NCI-H526 treated with DMSO at 0.1 percent for 48 hours (cell line): ENCODE measurements at places on chromosomes 1 and 21.

- no peak for DNase-seq
Measured at GRCh38 chr1:182674346-182675246, 9.8 kb downstream of the RGS8 start.

DNA sequence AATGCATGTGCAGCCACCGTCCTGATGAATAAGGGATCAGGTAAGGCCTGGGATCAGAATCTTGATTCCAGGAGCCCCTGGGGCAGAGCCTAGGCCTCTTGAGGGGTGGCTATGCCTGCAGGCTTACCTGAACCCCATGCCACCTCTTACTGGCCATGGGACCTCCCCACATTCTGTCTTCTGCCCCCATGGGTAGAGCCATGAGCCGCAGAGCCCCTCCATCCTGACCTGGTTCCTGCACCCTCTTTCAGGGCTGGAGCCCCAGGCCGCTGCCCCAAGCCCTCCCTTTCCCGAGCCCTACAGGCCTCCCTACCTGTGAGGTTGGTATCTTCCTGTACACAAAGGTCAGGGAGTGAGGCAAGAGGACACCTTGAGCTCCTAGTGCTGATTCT lies 120.8 kb downstream of the DMRTB1 start:
- DNase-seq: no peak

DNA sequence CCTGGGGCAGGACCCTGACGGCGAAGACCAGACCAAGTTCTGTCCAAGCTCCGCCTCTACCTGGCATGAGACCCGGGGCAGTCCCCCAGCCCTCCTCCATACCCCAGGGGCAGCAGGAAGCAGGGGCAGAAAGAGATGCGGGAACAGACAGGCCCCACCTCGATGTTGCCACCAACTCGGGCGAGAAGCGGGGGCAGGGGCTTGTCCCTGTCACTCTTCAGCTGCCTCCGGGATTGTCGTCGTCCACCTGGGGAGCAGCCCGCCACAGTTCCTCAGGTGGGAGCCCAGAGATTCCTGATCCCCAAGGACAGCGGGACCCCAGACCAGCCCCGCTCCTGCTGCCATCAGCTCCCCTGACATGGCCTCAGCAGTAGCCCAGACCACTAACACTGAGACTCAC lies 54.8 kb downstream of the CHD5 start:
- no peak for DNase-seq

DNA sequence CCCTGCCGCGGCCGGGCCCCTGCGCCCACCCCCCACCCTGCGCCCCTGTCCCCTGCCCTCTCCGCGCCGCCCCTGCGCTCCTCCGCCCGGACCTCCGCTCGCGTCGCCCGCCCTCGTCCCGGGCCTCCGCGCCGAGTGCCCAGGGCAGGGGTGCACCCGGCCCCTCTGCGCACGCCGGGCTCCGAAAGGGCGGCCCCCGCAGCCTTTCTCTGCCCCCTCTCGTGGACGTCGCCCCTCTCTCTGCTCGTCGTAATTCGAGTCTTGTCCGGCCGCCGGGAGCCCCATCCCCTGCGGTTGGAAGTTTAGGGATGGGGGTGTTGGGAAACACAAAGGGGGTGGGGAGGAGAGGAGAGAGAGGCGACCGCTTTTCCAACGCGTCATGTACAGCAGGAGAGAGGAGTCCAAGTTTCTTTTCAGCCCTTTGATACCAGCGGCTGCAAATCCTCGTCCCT lies 407 bp downstream of the GALNT2 start:
- DNase-seq: no peak

- DNase-seq: peak; percentile 5
Measured at GRCh38 chr1:201708085-201708512, 120.9 kb upstream of the IPO9 start.

DNA sequence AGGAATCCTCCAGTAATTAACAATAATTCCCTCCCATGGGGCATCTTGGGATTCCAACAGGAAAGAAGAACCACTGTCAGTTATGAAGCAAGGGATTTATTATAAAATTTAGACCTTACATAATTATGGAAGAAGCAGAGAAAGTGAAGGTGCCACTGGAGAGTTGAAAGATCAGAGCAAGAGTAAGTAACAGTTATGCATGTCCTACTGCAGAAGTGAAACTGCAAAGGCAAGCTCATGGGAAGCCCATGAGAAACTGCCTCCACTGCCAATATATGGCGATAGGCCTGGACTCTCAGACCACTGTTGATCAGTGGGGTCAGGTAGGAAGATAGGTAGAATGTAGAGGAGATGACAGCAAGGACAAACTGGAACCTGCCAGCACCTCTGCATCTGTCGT lies 123.6 kb upstream of the ZNF648 start:
- DNase-seq: no peak

DNA sequence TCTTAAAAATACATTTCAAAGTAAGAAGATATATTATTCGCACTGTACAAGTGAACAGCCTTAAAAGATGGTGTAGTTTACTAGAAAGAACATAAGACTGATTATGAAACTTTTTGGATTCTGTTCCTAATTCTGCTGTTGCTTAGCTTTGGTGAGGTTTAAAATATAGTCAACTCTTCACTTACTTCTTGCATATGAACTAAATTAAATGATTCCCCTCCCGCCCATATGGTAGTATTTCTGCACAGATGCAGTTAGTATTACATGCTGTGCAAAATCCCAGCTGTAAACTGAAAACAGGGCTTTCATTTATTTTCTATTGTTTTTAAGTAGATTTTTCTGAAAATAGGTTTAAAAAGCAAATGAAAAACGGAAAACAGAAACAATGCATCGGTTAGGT lies 345.4 kb upstream of the NCAM2 start:
- DNase-seq: no peak

GRCh38 chr1:19169642-19170041 lies 40.4 kb downstream of the UBR4 start:
- DNase-seq: no peak

- DNase-seq: peak; percentile 44
Measured at GRCh38 chr1:56867491-56867890, 12.9 kb downstream of the C8A start.

- DNase-seq: peak; percentile 4
Measured at GRCh38 chr1:34165422-34165921, 442 bp upstream of the CSMD2 start.

DNA sequence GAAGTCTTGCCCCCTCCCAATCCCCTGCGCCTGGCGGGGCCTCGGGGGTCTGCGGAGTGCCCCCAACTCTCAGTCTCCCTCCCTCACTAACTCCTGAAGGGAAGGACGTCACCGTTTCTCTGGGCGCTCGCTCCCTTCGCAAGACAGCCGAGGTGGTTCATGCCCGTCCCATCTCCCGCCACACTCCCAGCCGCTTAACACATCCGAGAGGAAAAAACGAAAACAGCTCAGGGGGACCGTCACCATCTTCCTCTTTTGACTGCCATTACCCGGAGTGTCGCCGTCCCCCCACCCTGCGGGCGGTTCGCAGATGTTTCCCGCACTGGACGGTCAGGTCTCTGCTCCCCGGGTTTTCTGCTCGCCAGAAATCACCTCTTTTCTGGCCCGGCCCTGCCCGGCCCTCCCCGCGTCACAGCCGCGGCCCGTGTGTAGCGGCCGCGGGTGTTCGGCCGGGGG lies 532 bp downstream of the ERO1B start:
- DNase-seq: peak; percentile 11

GRCh38 chr1:219489636-219490035 lies 123.3 kb downstream of the ZC3H11B start:
- DNase-seq: no peak

DNA sequence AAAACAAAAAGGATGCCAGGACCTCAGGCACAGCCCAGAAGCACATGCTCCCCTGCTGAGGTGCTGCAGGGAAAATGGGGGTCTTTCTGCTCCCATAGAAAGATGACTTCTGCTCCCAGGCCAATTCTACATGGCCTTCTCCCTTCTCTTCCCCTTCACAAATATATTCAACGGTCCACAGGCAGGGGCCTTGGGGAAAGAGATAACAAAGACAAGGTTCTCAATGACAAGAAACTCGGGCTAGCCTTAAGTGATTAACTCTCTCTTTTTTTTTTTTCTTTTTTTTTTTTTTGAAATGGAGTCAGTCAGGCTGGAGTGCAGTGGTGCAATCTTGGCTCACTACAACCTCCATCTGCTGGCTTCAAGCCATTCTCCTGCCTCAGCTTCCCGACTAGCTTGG lies 54.2 kb downstream of the H3-3A start:
- no peak for DNase-seq

DNA sequence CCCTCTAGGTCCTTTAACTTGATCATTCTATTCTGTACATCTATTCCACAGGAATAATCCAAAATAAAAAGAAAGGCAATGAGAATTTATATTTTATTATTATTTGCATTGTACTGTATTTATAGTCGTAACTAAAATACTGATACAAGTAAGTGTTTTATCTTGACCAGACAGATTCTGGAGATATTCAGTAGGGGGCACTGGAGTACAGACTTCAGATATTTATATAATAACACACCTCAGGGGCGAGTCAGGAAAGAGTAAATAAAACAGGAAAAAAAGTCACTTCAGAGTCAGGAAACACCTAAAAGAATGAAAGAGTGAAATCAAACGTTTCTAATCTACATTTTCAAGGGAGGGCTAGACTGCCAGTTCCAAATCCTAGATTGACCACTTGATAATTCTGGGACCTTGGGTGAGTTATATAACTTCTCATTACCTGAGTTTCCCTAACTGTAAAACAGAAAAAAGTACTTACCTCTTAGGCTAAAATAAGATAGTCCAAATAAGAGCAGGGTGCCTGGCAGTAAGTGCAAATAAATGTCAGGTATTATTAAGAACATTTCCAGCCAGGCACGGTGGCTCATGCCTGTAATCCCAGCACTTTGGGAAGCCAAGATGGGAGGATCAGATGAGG lies 31.1 kb upstream of the MTF1 start:
- DNase-seq: peak; percentile 54

GRCh38 chr1:113732802-113733201 lies 26.5 kb downstream of the PHTF1 start:
- no peak for DNase-seq

GRCh38 chr21:15520811-15521643 lies 208.8 kb upstream of the USP25 start:
- no peak for DNase-seq

DNA sequence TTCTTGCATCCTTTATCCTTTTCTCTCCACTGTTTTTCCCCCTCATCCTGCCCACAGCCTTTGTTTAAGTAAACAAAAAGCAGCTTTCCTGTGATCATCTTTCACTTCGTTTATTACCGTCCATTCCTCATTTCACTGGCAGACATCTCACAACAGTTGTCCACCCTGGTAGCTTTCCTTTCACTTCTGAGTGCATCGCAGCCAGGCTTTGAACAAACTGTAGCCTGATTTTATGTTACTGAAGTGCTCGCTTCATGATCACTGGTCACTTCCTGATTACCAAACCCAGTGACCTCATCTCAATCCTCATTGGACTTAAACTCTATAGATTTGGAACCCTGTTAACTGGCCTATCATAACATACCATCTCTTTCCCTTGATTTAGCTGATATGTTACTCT lies 67.7 kb downstream of the SDCCAG8 start:
- DNase-seq: peak; percentile 19

GRCh38 chr1:233673261-233673946 lies 59.5 kb downstream of the KCNK1 start:
- DNase-seq: no peak

GRCh38 chr1:239633432-239633831 lies 247.1 kb downstream of the CHRM3 start:
- DNase-seq: no peak

- DNase-seq: no peak
Measured at GRCh38 chr1:21620496-21620895, 48.7 kb downstream of the RAP1GAP start.

DNA sequence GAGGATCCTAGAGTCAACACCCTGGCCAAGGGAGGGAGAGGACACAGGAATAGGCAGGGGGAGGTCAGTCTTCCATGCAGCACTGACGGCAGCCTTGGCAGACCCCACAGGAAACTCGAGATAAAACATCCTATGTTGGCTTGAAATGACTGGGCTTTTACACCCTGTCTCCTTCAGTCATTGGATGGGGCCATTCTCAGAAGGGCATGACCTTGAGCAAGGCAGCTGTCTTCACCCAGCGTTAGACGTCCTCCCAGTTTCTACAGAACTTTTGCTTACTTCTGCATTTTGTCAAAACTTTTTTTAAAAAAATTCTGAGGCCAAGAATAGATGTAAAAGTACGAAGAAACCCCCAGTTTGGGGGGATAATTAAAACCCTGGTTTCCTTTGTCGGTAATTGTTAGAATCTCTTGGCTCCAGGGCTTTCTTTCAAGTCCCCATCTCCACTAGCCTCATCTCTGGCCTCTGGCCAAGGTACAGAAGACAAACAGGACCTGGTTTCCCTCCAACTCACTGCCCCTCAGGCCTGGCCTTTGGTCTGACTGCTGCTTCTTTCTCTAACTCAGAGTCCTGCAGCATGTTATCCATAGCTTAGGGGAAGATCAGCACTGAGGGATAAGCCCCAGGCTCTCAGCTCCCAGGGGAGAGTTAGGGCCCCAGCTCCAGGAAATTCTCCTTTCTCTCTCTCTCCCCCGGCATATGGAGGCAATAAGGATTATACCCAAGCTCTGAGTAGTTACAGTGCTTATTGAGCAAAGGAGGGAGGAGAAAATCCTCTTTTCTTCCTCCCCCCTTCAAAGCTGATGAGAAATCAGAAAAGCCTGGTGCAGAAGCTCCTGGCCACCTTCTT lies 51.6 kb upstream of the KCND3 start:
- DNase-seq: no peak

GRCh38 chr1:214324896-214325800 lies 44.2 kb downstream of the SMYD2 start:
- DNase-seq: no peak

GRCh38 chr1:62876535-62876934 lies 92.6 kb downstream of the ATG4C start:
- DNase-seq: no peak

GRCh38 chr1:35588197-35588910 lies 15.2 kb downstream of the TFAP2E start:
- DNase-seq: no peak

DNA sequence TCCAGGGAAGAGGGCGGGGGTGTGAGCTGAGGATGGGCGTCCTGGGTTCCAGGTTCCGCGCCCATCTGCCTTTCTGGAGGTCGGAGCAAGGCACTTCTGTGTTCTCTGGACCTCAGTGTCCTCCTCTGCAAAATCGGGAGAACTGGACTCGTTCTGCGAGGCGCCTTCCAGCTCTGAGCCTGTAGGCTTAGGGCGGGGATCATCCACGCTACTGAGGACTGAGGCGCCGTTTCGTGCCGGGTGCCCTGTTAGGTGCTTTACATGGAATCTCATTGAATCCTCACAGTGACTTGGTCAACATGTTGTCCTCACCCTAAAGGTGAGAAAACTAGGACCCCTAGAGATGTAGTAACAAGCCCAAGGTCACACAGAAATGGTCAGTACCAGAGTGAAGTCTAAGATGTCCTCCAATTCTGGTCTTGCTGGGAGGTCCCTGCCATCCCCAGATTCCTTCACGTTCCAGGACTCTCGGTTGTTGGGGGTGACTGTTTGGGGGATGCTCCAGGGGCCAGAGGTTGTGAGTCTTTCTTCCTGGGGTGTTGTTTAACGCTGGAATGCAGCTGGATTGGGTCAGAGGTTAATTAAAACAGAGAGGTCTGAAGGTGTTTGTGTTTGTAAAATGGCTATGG lies 677 bp downstream of the PRKAA2 start:
- DNase-seq: peak; percentile 65

GRCh38 chr1:213828867-213829266 lies 158.9 kb upstream of the PROX1 start:
- no peak for DNase-seq

GRCh38 chr21:42650441-42651421 lies 2.7 kb upstream of the PDE9A start:
- no peak for DNase-seq
